ENCODE measurements at places on chromosomes 6 and 20.

DNA sequence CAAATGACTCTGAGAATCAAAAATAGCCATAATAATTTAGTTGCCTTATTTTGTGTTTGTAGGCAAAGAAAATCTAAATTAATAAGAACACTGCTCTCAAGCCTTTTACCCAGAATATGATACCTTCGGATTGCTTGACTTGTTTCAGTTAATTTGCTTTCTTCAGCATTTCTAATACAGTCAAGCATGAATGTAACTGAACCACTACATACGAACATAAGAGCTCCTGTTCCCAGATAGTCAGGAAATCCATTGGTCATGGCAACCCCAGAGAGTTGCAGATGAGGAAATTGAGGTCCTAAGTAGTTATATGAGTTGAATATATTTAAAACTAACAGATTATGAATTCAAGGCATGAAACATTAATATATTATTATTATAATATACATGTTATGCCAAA lies 2.9 kb downstream of the FRK start:
- no peak for DNase-seq

GRCh38 chr6:154994836-154995253 lies 270 bp upstream of the TIAM2 start:
- no peak for DNase-seq

GRCh38 chr20:55173601-55174000 lies 698.2 kb downstream of the DOK5 start:
- DNase-seq = no peak

DNA sequence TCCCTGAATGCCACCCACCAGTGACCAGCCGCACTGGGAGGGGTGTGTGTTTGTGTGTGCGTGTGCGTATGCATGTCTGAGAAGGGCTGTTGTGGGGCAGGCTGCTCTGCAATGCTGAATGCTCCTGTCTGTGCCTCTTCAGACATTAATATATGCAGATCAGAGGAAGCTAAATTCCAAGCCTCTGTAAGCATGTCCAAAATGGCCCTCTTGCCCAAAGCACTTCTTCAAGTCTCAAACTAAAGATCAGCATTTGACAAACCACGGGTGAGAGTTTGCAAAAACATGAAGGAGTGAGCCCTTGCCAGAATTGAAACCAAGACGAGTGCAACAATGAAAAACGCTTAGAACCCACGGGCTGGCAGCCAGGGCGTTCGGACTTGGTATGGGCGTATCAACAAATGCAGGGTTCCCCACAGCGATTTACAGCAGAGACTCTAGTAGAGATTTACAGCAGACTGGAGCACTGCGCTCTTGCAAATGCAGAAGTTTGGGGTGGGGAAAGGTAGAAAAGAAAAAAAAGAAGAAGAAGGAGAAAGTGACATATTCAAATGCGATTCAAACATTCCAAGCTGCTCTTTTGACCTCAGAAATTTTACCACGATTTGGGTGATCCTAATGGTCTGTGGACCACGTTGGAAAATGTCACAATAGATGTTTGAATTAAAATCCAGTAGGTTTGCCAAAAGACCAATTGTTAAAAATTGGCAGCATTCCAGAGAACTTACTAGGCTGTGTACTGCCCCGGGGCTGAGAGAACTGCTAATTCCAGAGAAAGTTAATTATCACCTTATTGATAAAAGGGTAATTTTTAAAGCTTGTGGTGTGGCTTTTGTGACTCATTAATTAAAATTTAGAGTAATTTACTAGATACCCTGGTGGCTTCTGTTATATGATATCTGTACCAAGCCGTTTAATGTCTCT lies 3.5 kb downstream of the SCML4 start:
- DNase-seq = no peak

DNA sequence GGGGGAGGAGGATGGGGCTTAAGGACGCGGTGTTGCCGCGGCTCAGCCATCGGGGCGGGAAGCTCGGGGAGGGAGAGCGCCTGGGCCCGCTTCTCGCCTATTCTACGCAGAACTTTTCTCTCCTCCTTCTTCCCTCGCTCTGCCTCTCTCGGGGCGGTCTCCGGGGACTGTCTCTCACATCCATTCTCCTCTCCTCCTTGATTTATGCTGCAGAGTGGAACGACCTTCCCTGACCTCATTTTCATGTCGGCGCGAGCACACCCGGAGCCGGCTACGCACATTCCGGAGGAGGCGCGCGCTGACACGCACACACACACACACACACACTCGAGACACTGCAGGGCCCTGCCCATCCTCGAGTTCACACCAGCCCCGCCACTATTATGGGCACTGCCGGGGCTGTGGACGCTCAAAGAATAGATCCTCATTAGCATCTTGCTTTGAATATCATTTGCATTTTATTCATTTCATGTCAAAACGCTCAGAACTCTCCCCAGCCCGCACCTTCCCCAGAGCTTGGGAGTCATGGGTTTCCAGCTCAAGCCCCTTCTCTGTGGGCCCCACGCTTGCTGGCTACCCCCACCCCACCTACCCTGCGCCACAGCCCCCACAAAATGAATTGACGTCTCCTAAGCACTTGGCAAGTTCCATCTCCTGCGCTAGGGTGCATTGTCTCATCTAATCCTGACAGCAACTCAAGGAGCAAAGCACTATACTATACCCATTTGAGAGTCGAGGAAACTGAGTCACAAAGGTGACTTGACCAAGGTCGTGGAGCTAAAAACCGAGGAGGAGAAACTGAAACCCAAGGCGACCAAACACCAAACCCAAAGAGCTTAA lies 36.8 kb downstream of the NCR2 start:
- peak; percentile 72 for DNase-seq
